ENCODE measurements at places on chromosomes 4 and X. TPM values are rescaled to one million over a fixed set of nuclear protein-coding genes. Genes with fewer than 3 reads are reported as not detected.

GRCh38 chr4:139934057-139934707 lies 219.8 kb downstream of the MAML3 start:
- H3K27ac ChIP-seq: peak overlapping the region; percentile 26
- no peak for DNase-seq
- no peaks in the 10 kb centered on the region for H3K4me1 ChIP-seq
- H3K4me3 ChIP-seq: no peak overlapping the region

DNA sequence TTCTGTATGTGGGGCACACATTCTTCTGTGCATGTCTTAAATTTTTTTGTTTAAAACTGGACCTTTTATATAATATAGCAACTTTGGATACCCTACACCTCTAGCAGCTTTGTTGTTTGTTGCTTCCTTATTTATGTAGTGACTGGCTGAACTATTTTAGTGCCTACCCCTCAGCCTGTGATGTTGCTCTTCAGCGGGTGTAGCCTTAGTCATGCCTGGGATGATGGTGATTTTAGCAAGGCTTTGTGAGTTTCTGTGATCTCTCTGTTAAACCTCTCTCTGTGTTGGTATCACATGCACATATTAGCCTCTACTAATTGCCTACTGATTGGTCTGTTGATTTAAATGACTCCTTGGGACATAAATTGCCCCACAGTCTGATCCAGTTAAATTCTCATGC lies 22.8 kb downstream of the USP9X start:
- H3K27me3 ChIP-seq: peaks cover 7% of the 10 kb centered on the region
- no peak overlapping the region for H3K4me3 ChIP-seq
- H3K36me3 ChIP-seq: no peaks in the 10 kb centered on the region

DNA sequence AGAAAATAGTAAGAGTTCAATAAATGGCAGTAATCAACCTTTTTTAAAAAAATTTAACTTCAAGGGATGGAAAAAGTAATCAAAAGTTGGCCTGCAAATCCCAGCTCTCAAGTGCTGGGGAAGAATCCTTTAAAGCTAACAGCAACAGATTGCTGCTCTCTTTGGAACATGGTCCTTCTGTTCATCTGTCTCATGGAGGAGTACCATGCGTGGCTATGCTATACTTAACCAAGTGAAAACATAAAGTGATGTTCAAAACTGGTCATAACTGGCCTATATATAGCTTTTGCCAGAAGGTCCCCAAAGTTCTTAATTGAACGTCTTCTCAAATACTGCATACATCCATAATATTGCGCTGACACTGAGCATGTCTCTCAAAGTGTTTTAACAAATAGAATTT lies 154.4 kb downstream of the GABRB1 start:
- H3K27me3 ChIP-seq: no peaks in the 10 kb centered on the region
- H3K27ac ChIP-seq: no peak overlapping the region
- no peaks in the 10 kb centered on the region for H3K36me3 ChIP-seq
- H3K4me3 ChIP-seq: no peak overlapping the region
- H3K4me1 ChIP-seq: no peaks in the 10 kb centered on the region

- no peak overlapping the region for H3K27ac ChIP-seq
- no peaks in the 10 kb centered on the region for H3K27me3 ChIP-seq
- no peak for DNase-seq
- no peaks in the 10 kb centered on the region for H3K4me1 ChIP-seq
Observed at GRCh38 chr4:36088542-36088941, 155.8 kb downstream of the ARAP2 start.

DNA sequence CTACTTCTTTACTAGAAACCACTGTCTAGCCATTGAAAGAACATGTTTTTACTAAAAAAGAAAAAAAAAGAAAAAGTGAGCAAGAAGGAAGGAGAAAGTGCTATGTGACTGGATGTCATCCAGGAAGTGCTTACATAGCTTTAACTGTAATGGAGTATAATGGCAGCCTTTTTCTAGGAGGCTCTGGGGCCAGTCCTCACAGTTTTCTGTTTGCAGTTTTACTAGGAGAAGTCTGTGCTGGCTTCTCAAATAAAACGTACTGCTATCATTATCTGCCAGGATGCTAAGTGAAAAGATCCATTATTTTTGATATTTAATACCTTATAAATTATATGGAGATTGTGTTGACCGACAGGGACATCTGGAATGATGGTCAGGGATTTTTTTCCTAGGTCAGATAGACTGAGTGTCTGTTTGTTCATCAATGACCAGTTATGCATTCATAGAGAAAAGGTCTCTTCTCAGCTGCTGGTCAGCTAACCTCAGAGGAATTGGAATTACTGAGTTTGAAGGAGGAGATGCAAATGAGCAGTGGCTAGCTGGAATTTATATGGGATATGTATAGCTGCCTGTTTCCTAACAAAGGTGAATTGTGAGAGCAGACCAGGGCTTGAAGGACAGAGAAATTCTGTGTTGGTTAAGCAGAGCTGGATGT lies 21.7 kb downstream of the LPAR4 start:
- H3K4me3 ChIP-seq: no peak overlapping the region

DNA sequence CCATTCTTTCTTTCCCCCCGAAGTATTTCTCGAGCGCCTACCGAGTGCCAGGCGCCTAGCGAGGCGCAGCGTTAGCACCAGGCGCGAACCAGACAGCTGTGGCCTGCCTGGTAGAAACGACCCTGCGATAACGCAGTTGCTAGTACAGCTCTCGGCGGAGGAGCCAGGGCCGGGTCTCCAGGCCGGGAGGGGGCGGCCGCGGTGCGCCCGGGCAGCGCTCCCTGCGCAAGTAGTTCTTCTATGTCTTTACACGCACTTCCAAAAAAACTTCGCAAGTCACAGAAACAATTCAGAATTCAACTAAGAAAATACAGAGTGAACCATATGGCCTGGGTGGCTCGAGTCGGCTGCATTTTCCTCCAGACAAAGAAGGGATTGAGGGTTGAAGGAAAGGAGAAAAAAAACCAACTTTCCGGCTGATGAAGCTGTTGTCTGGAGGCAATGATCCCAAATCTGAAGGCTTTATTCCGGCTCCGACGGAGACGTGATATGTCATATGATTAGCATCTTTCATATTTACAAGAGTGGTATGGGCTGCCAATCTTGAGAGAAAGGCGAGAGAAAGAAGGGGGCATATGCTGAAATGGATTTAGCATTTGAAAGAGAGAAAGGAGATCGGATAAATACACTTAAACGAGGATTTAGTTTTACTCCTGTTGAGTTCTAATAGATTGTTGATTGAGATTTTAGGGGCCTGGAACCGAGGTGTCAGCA lies 7.2 kb upstream of the NEUROG2 start:
- no peaks in the 10 kb centered on the region for H3K36me3 ChIP-seq
- H3K4me3 ChIP-seq: peak overlapping the region; percentile 65
- no peak overlapping the region for H3K27ac ChIP-seq
- H3K4me1 ChIP-seq: peaks cover 4% of the 10 kb centered on the region
- H3K27me3 ChIP-seq: no peaks in the 10 kb centered on the region

DNA sequence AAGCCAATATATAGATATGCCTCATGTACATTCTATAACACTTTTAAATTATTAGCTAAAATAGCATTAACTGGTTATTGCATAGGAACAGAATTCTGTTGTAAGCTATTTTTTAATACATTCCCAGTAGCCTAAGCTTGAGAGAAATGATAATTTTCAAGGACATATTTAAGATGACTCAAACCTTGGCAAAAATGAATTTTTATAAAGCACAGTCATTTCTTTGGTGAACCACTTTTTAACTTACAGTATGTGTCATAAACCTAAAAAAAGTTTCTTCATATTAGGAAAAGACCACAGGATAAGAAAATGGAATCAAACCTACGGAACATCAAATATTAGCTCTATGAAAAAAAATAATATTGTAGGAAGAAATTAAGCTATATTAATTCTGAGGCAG lies 986.3 kb downstream of the STIM2 start:
- H3K27ac ChIP-seq: no peak overlapping the region
- H3K4me1 ChIP-seq: no peaks in the 10 kb centered on the region
- H3K4me3 ChIP-seq: no peak overlapping the region
- H3K27me3 ChIP-seq: no peaks in the 10 kb centered on the region
- H3K36me3 ChIP-seq: no peaks in the 10 kb centered on the region
- DNase-seq: no peak

The GLRB gene
- 10.7 TPM for total RNA-seq

The TMEM31 gene
- not detected for total RNA-seq

GRCh38 chr4:147513091-147513490 lies 32.2 kb downstream of the EDNRA start:
- no peaks in the 10 kb centered on the region for H3K4me1 ChIP-seq
- H3K36me3 ChIP-seq: no peaks in the 10 kb centered on the region
- no peak overlapping the region for H3K27ac ChIP-seq
- no peak overlapping the region for H3K4me3 ChIP-seq
- H3K27me3 ChIP-seq: no peaks in the 10 kb centered on the region
- DNase-seq: no peak

- H3K4me3 ChIP-seq: no peak overlapping the region
- no peak overlapping the region for H3K27ac ChIP-seq
Observed at GRCh38 chr4:83931659-83932438, 395.9 kb downstream of the GPAT3 start.

GRCh38 chr4:125808570-125808969 lies 493.8 kb downstream of the FAT4 start:
- DNase-seq: no peak
- no peak overlapping the region for H3K27ac ChIP-seq
- no peaks in the 10 kb centered on the region for H3K4me1 ChIP-seq

GRCh38 chr4:79209822-79210635 lies 115.8 kb downstream of the NAA11 start:
- H3K4me1 ChIP-seq: no peaks in the 10 kb centered on the region
- DNase-seq: no peak
- no peaks in the 10 kb centered on the region for H3K27me3 ChIP-seq
- H3K4me3 ChIP-seq: no peak overlapping the region

The SSX4B gene
- total RNA-seq: not detected

The FIP1L1 gene
- total RNA-seq: 43.7 TPM

DNA sequence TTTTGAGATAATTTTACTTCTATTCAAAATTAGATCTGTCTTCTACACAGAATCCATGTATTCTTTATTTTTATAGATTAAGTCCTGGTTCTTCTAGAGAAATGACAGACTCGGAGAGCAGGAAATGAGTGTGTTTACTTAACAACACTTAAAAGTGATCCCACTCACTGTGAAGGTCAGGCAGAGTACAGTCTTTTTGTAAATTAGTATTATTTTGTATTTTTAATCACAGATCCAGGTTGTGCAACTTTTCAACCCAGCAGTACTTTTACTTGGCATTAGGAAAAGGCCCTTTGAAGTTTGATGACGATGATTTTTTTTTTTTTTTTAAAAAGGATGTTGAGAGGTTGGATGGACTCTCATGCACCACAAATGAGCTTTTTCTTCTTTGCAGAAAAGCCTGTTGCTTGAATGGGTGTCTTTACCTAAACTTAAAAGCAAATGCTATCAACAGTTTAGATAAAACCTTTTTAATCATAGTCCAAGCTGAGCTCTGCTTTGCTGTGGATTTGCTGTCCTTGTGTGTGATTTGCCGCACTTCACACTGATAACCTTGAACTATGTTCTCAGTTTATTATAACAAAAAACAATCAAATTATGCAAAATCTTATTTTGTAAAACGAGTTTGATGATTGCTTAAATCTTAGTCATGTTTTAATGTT lies 114.1 kb downstream of the MXRA5 start:
- H3K4me1 ChIP-seq: no peaks in the 10 kb centered on the region
- H3K36me3 ChIP-seq: no peaks in the 10 kb centered on the region
- no peak overlapping the region for H3K27ac ChIP-seq
- no peaks in the 10 kb centered on the region for H3K27me3 ChIP-seq

DNA sequence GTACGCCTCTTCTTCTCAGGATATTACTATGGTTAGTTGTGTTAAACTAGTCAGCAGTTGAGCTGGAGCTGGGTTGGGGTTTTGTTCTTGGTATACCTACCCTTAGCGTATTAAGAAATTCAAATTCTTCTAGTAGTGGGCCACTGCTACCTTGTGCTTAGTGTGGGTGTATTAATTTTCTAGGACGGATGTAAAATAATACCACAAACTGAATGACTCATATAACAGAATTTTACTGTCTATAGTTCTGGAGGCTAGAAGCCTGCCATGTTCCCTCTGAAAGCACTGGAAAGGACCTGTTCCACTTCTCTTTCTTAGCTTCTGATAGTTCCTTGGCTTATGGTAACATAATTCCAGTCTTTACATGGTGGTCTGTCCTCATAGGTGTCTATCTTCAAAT lies 1274.7 kb downstream of the ADGRL3 start:
- no peaks in the 10 kb centered on the region for H3K36me3 ChIP-seq
- H3K4me1 ChIP-seq: no peaks in the 10 kb centered on the region
- H3K27me3 ChIP-seq: no peaks in the 10 kb centered on the region
- no peak overlapping the region for H3K4me3 ChIP-seq

GRCh38 chr4:8334786-8335460 lies 65.4 kb downstream of the HTRA3 start:
- H3K27ac ChIP-seq: no peak overlapping the region
- no peaks in the 10 kb centered on the region for H3K36me3 ChIP-seq
- no peak for DNase-seq
- no peak overlapping the region for H3K4me3 ChIP-seq

The HELT gene
- not detected for total RNA-seq

GRCh38 chr4:83389037-83389720 lies 54.5 kb upstream of the HPSE start:
- no peak overlapping the region for H3K27ac ChIP-seq
- H3K27me3 ChIP-seq: no peaks in the 10 kb centered on the region
- no peak overlapping the region for H3K4me3 ChIP-seq
- no peaks in the 10 kb centered on the region for H3K4me1 ChIP-seq
- H3K36me3 ChIP-seq: no peaks in the 10 kb centered on the region

- H3K4me1 ChIP-seq: no peaks in the 10 kb centered on the region
- no peak overlapping the region for H3K27ac ChIP-seq
- no peak overlapping the region for H3K4me3 ChIP-seq
- no peaks in the 10 kb centered on the region for H3K27me3 ChIP-seq
- H3K36me3 ChIP-seq: peaks cover 4% of the 10 kb centered on the region
Observed at GRCh38 chr4:174318829-174319764, 35.4 kb downstream of the CEP44 start.

DNA sequence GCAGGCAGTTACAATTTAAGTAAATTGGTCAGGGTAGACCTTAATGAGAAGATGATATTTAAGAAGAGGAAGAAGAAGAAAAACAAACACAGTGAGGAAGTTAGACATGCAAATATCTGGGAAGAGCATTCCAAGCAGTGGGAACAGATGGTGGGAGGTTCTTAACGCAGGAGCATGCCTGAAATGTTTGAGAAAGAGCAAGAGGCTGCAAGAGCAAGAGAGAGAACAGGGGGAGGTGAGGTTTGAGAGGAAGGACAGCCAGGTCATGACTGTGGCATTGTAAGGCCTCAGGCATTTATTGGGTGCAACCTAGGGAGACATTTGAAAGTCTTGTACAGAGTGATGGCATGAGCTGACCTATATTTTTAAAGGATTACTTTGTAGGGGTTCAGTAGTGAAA lies 136.0 kb downstream of the UGT8 start:
- H3K4me3 ChIP-seq: no peak overlapping the region
- DNase-seq: no peak
- H3K27ac ChIP-seq: no peak overlapping the region
- no peaks in the 10 kb centered on the region for H3K27me3 ChIP-seq

GRCh38 chr4:60683973-60684372 lies 516.2 kb upstream of the ADGRL3 start:
- no peaks in the 10 kb centered on the region for H3K4me1 ChIP-seq
- H3K27me3 ChIP-seq: no peaks in the 10 kb centered on the region
- no peak for DNase-seq
- H3K27ac ChIP-seq: no peak overlapping the region
- no peaks in the 10 kb centered on the region for H3K36me3 ChIP-seq

The ZMAT1 gene
- total RNA-seq: 16.7 TPM

- no peak for DNase-seq
- no peaks in the 10 kb centered on the region for H3K27me3 ChIP-seq
- no peaks in the 10 kb centered on the region for H3K4me1 ChIP-seq
- no peak overlapping the region for H3K4me3 ChIP-seq
- no peaks in the 10 kb centered on the region for H3K36me3 ChIP-seq
Observed at GRCh38 chr4:2352171-2352570, 66.3 kb downstream of the ZFYVE28 start.
